Aorta (tissue), 5 donors: ENCODE measurements at places on chromosomes 2 and 18. TPM values are rescaled to one million over a fixed set of nuclear protein-coding genes. Genes with fewer than 3 reads are reported as not detected.

DNA sequence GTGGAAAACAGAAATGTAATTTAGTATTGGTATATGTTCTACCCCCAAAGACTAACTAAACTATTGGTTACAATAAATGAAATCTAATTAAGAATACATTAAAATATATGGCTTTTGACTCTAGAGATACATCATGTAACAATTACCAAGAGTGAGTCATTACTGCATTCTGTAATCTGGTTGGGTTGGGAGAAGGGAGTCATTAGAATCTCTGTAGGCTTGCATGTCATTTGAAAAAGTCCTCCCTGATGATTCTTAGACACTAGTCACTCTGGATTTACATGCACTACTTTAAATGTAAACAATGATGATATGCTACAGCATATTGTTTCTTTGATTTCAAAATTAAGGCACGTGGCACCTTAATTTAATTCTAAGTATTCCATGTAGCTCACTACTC is 293.4 kb upstream of the CHST9 start:
- no peak for DNase-seq

The RFTN2 gene
- total RNA-seq, result 22.2 TPM

The SPATS2L gene
- 59.8 TPM for total RNA-seq

The GCG gene
- total RNA-seq, result 0.62 TPM

DNA sequence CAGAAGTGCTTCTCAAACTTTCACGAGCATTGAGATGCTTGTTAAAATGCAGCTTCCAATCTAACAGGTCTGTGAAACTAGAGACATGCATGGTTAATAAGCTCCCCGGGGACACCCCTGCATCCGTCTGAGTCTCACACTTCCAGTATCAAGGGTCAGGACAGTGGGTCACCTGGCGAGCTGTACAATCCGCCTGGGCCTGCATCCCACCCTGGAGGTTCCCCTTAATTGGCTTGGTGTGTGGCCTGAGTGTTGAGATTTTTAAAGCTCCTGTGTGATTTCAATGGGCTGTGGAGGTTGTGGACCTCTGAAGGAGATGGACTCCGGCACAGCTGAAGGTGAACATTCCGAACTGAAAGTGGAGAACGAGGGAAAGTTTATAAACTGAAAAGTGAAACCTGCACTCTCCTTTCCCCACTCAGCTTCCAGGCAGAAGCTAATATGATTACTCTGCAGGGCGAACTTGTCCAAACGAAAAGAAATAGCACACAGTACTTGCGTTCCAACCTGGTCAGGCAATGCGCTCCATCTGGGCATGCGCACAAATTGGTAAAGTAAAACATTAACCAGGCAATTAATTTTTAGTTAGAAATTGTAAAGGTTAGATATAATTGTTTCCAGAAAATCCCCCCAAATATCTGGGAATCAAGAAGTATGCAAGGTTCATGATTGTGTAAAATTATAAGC is 191.7 kb upstream of the ALKAL2 start:
- DNase-seq, result no peak
